ENCODE measurements at places on chromosomes 12 and 14.

- no peak for DNase-seq
Measured at GRCh38 chr14:56886471-56887062, 76.3 kb upstream of the OTX2 start.

DNA sequence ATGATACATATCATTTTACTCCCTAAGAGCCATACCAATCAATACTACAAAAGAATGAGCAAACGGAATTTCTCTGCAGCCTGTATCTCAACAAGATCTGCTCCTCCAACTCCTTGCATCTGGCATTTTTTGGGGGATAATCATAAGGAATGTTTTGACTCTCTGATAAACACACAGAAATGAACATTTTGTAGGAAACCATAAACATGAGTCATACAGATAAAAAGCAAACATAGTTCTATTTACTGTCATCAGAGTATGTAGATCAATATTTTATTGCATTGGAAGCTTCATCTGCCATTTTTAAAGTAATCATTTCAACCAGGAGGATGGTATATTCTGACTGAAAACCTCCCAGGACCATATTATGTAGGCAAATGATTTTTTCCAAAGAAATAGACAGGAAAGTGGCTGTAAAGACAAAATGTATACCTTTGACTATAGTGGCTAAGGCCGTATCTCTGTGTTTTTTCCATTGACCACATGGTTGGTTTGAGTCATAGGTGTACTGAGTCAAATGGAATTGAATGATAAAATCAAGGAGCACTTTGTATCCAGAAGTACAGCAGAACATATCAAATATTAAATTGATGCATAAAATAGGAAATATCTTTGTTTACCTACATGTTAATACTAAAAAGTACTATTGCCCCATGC is 32.4 kb upstream of the CD69 start:
- peak; percentile 46 for DNase-seq

- DNase-seq = no peak
Measured at GRCh38 chr14:89615421-89615820, 198.4 kb upstream of the FOXN3 start.

DNA sequence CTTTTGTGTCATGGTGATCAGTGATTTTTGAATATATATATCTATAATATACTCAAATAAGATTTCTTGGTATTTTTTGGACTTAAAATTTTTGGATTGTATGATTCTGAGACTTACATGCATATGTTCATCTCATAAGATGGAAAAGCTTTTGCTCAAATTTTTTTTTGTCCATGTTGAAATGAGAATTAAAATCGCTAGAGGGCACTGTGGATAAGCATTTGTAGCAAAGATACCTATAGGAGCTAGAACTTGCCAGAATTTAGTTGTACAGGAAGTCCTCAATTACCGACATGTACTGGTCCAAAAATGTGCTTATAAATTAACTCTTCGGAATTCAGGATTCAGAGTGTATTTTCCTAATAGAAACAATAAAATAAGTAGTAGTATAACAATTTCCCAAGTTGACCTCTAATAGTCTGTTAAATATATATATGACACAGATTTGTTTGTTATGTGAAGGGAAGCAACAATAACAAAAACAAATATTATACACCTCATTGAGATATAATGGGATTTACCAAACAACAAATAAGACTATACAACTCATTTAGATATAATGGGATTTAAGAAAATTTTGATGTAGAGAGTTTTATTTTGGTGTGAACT is 179.6 kb downstream of the TMEM117 start:
- DNase-seq = peak; percentile 70

- DNase-seq = peak; percentile 64
Measured at GRCh38 chr12:14896521-14897169, 11.0 kb upstream of the MGP start.

DNA sequence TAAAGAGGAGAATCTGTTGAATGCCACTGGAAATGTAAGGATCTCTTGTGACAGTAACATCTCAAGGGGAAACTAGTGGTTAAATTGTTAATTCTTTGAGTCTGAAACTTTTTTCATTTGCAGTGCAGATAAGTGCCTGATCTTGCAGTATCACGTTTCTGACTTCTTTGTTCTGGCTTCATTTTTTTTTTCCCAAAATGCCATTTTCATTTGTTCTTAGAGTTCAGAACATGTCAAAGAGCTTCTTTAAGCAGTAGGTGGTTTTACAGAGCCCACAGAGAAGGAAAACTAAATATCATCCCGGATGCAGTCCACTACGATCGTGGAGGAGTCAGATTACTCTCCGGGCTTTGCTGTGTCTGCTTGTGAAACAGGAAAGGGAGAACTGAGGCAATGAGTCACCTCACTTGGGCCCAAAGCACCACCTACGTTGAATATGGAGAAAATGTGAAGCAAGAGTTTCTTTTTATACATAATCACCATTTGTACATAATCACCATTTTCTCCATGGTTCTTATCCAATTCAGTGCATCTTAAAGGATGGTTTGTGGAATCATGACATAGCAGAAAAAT is 43.9 kb downstream of the HMGA2 start:
- DNase-seq = peak; percentile 93

DNA sequence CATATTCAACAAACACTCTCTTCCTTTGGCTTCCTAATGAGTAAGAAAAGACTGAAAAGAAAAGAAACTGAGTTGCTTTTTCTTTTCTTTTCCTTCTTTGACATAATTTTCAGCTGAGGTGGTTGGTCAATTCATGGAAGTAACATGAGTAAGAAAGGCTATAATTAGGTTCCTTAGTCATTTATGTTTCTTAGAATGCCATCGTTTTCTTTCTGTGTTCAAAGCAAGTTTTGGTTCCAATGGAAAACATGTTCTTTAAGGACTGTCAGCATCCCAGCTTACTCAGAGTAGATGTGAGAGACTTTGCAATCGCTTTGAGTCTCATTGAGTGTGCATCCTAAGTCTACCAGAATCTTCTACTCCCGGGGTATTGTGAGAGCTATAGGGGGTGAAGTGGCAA is 882.4 kb downstream of the DIO2 start:
- DNase-seq = peak; percentile 1

- no peak for DNase-seq
Measured at GRCh38 chr12:10512798-10513197, 7.1 kb downstream of the EIF2S3B start.

DNA sequence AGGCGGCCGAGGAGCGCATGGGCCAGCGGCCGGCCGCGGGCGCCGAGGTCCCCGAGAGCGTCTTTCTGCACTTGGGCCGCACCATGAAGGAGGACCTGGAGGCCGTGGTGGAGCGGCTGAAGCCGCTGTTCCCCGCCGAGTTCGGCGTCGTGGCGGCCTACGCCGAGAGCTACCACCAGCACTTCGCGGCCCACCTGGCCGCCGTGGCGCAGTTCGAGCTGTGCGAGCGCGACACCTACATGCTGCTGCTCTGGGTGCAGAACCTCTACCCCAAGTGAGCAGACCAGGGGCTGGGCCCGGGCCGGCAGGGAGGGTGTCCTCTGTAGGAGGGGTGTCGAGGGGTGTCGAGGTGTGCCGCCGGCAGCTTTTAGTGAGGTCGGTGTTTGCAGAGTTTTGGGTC is 4.1 kb downstream of the TNFAIP2 start:
- DNase-seq = no peak

GRCh38 chr12:108777156-108777555 is 45.8 kb upstream of the CORO1C start:
- DNase-seq = no peak

- no peak for DNase-seq
Measured at GRCh38 chr12:17841496-17841895, 248.5 kb downstream of the RERGL start.

Measured in GM23248 (cell line).